ENCODE measurements at places on chromosomes 5 and 9.

GRCh38 chr5:55177078-55177477, 4.1 kb upstream of the CDC20B start:
- DNase-seq: no peak

DNA sequence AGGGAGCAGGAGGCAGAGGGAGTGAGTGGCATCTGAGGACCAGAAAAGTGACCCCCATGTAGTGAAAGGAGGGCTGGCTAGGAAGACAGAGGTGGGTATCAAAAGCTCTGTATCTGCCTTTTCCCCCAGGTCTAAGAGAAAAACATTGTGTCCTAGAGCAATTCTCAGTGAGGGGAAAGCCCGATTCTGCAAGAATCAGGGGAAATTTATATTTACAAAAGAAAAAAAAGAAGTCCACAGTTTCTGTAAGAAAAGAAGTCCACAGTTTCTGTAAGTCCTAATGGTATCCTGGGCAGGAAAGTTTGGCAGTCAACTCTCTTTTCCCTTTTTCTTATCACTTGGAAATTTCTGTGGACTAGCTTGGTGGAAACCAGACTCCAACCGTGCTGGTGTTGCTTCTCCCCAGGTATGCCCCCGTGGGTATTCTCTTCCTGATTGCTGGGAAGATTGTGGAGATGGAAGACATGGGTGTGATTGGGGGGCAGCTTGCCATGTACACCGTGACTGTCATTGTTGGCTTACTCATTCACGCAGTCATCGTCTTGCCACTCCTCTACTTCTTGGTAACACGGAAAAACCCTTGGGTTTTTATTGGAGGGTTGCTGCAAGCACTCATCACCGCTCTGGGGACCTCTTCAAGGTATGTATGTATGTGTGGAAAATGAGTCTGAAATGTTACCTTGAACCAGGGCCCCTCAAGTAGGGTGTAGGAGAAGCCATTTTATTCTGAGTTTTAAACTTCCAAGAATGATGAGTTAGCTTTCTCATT, 73.0 kb downstream of the SLC1A3 start:
- DNase-seq: no peak

DNA sequence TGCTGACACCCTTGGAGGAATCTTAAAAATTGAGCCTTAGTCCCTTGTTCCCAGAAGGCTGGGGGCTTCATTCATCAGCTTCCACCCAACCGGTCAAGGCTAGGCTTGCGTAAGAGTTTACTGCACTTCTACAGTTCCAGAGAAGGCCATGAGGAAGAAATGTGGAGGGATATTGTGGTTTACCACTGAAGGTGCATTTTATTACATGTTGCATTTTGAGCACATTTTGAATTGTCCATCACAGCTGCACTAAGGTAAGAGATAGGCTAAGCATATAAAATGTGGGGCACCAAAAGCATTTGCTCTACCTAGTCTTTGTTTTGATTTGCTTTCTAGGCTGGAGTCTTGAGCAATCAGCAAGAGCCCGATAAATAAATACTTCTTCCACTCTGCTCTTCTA, 167.1 kb upstream of the PAPPA start:
- no peak for DNase-seq

DNA sequence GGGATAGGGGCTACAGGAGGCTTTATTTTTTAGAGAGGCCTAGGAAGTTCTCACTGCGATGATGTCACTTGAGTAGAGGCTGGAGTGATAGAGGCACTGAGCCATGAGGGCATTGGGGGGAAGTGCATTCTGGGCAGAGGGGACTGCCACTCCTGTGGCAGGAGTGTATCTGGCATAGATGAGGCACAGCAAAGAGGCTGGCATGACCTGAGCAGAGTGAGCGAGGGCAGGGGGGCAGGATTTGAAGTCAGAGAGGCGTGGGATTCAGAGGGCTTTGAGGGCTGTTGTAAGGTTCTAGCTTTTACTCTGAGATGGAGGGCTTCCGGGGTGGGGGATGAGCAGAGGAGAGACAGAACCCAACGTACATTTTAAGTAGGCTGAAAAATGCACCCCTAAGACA, 91.9 kb upstream of the SH3PXD2B start:
- DNase-seq: no peak

DNA sequence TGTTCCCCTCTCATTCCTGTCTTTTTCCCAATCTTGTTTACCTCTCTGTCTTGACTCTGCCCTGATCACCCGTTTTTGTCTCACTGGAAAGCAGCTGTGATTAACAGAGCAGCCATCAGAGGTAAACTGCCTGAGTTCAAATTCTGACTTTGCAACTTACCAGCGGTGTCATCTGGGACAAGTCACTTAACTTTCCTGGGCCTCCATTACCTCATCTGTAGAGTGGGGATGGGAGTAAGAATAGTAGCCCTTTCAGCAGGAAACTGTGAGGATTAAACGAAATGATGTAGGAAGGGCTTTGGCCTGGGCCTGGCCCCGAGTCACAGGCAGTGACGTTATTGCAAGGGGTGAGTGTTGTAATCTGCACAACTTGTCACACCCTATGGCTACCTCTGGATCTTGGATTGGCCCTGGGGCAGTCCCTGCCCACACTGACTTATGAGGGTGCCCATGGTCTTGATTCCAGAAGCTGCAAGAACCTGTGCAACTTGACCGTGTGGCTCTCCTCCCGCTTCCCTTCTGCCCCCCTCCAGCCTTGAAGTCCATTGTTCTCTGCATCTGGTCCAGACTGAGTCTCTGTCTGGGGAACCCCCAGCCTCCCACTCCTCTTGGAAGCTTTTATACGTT, 657 bp upstream of the PCDH12 start:
- DNase-seq: no peak

GRCh38 chr5:43636076-43636475, 33.1 kb downstream of the NNT start:
- DNase-seq: no peak

GRCh38 chr5:169503886-169504285, 79.7 kb upstream of the SPDL1 start:
- no peak for DNase-seq

DNA sequence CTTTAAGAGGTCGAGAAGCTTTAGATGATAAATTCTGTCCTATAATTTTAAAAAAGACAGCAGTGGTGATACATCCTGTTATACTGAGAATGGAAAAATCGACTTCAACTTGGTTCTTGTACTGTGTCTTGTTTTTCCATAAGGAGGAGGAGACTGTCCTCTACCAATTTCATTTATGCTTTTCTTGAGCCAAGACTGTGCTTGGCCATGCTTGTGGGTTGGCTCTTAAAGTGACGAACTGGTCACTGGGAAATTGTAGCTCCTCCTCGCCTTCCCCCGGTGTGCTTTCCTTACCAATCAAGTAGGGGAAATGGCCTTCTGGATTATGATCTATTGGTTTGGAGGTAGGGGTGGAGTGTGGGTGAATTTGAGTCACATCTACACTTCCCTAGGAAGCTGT, 67.1 kb upstream of the HSPB3 start:
- no peak for DNase-seq

GRCh38 chr9:20526500-20527319, 95.6 kb downstream of the MLLT3 start:
- DNase-seq: peak; percentile 10

Measured in LHCN-M2 (cell line).